ENCODE measurements at places on chromosomes 1 and 21.

- DNase-seq: peak; percentile 20
Measured at GRCh38 chr21:44337941-44338895, 972 bp downstream of the CFAP410 start.

- DNase-seq: no peak
Measured at GRCh38 chr1:33384040-33384812, 46.7 kb downstream of the PHC2 start.

GRCh38 chr1:147384804-147385203 lies 142.3 kb downstream of the CHD1L start:
- no peak for DNase-seq

GRCh38 chr1:8563944-8564537 lies 246.1 kb downstream of the SLC45A1 start:
- DNase-seq: no peak

GRCh38 chr1:18662286-18662639 lies 31.6 kb downstream of the PAX7 start:
- DNase-seq: no peak

DNA sequence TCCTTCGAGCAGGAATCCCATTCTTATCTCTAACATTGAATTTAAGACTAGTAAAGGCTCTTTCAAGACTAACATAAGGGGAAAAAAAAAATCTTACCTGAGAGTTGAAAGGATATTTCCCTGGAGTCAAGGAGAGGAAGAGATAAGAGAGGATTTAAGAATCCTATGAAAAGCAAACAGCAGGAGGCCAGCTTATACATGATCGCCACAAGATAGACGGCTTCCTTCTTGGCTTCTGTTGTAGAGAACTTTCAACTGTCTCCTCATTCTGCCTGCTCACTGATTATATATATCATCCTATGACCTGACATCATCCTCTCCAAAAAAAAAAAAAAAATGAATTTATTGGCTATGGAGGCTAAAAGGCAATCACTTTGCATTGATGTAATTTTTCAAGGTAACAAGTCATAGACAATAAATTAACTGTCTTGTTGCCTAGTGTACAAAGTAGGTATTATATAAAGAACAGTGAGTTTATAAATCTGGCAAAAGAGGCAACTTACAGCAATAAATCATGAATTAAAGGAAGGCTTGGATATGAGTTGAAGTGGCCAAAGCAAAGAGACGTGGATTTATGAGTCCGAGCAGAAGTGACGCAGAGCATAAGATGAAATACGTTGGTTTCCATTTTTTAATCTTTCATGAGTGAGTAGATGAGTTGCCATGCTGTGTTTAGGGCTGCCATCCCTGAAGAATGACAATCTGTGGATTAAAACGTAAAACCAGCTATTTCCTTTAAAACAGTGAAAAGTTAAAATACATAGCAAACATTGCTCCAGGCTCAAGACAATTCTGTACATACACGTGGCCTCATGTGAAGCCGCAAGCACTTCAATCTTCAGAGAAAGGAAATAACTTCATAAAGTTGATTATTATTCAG lies at the start of gene UTS2:
Gene UTS2 (minus strand): TSS at position 262 of the 880 bp plus-strand sequence. CDS start 62 bp downstream, at position 200.
- DNase-seq: no peak

- no peak for DNase-seq
Measured at GRCh38 chr1:185293967-185294542, 23.0 kb downstream of the IVNS1ABP start.

- no peak for DNase-seq
Measured at GRCh38 chr1:204859861-204860267, 10.8 kb upstream of the NFASC start.

DNA sequence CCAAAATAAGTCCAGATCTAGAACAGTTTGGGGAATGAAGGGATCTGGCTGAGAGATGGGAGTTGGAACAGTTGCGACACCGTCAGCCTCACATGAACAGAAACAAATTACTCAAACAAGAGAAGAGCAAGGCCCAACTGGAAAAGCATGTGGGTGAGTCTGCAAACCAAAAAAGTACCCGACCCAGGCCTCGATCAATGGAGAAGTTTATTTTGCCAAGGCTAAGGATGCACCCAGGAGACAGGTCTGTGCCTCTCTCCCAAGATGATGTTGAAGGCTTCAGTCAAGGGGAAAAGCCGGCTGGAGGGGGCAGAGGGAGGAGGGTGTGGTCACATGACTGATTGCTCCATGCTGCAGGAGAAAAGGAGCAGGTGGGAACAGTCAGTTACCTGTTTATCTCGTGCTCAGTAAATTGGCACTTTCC lies 42.3 kb downstream of the KRTAP10-1 start:
- DNase-seq: no peak

DNA sequence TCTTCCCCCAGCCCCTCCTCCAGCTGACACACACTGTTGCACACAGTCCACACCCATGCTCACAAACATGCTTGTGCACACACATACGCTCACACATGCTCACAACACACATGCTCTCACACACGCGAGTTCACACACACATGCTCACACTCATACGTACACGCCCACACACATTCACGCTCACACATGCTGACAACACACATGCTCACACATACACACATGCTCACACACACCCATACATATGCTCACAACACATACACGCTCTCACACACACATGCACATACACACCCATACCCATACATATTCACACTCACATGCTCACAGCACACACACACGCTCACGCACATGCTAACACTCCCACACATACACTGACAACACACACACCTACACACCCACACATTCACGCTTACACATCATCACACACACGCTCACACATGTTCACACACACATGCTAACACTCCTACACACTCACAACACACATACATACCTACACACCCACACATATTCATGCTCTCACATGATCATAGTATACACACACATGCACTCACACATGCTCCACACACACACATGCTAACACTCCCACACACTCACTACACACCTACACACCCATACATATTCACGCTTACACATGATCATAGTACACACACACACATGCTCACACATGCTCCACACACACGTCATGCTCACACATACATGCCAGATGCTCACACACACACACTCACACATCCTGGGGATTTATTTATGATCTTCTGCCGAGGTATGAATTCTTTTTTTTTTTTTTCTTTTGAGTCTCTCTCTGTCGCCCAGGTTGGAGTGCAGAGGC lies 10.7 kb downstream of the DRAXIN start:
- no peak for DNase-seq

GRCh38 chr1:111938123-111938522 lies 51.3 kb downstream of the KCND3 start:
- DNase-seq: no peak

DNA sequence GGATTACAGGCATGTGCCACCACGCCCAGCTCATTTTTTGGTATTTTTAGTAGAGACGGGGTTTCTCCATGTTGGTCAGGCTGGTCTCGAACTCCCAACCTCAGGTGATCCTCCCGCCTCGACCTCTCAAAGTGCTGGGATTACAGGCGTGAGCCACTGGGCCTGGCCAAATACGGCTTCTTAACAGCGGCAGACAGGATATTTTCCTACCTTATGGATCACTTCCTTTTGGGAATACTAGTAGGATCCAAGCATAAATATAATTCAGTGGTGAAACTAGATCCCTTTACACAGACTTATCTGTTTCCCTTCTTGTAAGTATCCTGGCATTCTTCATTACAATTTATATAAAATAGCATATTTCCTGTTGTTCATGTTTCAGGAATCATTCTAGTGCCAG lies 40.9 kb downstream of the WNT4 start:
- DNase-seq: no peak

DNA sequence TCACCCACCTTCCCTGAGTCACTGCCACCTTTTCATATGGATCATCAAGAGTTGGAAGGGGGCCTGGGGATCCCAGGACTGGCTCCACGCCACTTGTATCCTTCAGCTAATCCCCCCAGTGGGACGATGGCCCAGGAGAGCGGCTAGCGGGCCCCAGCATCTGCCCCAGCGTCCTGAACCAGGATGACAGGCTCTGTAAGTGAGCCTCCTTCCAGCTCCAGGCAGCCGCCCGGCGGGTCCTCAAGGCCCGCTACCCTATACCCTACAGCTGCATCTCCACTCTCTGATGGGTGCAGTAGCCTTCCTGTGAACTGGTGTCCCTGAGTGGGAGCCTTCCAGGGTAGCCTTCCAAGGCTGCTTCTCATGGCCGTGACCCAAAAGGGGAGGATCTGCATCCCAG lies 183.1 kb downstream of the ATG4C start:
- DNase-seq: no peak

DNA sequence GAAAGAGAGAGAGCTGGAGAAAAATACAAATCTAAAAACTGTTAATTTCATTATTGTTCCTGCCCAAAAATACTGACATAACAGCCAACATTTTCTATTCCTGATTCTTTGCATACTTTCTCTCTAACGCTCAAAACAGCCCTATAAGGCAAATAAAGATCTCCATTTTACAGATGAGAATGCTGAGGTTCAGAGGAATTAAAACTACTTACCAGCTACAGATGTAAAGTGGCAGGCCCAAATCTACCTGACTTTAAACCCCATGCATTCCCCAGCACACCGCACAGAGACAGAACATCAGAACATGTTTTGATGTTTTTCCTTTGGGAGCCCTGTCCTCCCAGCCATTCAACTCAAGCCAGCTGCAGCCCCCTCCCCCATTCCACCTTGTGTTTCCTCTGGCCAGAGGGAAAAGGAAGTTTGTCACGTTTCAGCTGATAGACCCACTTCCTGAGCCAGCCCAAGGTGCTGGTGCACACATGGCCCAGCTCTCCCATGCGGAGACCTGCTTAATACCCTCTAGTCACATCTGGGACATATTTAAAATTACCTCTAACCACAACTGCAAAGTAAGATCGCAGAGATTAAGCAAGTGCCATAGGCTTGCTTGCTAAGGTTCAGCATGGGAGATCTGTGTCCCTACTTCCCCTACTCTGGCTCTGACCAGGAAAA lies 133.1 kb upstream of the NFIA start:
- DNase-seq: no peak

GRCh38 chr21:16550118-16550517 lies 820.3 kb downstream of the USP25 start:
- DNase-seq: no peak

- no peak for DNase-seq
Measured at GRCh38 chr1:229347528-229347927, 4.7 kb upstream of the CCSAP start.

DNA sequence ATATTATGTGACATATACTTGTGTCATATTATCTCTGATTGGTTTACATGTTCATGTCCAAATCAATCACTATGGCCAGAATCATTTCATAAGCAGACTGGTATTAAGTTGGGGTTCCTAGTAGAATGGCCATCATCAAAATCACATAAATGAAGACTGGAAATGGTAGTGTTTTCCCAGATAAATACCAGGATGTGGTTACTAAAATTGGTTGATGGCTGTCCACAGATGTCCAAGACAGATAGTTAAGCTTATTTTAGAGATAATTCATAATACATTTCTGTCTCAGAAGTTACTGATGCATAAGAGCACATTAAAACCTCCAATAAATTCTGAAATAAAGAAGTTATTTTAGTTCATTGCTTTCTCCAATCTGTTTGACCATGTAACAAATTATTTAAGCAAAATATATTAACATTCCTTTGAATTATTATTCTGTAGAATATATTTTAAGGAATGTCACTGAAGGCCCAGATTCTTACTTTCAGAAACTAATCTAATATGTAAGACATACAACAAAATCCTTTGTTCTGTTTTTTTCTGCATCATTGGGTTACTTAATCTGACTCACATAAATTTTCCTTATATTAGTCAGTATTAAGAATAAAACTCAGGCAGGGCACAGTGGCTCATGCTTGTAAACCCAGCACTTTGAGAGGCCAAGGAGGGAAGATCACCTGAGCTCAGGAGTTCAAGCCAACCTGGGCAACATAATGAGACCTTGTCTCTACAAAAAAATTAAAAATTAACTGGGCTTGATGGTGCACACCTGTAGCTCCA lies 483.9 kb downstream of the PTPRC start:
- DNase-seq: no peak

GRCh38 chr1:115168026-115168425 lies 78.7 kb upstream of the TSPAN2 start:
- no peak for DNase-seq
